ENCODE measurements at places on chromosomes 6 and 20.

GRCh38 chr6:136408204-136408603 lies 118.6 kb upstream of the BCLAF1 start:
- DNase-seq, result no peak

DNA sequence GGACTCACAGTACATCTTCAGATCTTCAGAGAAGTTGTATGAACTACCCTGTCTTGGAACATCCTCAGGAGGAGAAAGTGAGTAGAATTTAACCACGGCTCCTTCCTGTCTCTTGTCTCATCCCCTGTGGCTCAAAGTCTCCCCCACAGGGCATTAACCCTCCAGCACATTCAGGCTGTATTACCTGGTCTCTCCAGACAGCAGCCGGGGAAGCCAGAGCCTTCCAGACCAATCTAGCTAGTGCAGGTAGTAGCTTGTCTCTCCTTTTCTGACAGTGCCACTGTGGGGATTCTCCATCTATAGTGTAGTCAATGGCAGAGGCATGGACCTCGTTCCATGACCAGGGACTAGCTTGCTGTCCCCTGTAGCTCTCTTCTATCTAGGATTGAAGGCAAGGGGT lies 16.9 kb upstream of the ELMO2 start:
- DNase-seq, result no peak

- DNase-seq, result peak; percentile 9
Observed at GRCh38 chr6:129959358-129959930, 58.9 kb upstream of the L3MBTL3 start.

- DNase-seq, result no peak
Observed at GRCh38 chr20:41443691-41444090, 77.1 kb upstream of the EMILIN3 start.

DNA sequence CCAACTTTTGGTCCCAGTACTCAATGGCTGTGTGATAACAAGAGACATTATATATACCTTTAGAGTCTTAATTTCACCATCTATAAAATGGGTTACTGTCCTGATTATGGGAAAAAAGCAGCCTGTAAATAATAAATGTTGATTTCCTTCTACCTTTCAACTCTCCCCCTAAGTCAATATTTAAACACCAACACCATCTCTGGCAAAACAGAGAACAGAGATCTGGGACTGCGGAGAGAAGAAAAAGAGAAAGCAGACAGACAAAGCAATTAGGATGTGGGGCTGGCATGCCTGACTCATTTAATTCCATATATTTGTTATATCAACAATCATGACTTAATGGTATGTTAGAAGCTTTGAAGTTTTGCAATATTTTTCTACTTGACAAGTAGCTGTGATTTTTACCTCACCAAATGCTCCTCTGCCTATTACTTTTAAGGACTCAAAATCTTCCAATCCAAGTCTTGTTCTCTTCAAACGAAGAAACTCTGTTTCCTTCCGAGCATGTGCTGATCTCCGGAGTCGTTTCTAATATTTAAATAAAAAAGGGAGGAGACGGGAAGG lies 23.3 kb downstream of the STK38 start:
- DNase-seq, result no peak

- DNase-seq, result no peak
Observed at GRCh38 chr6:124963416-124963785, 1.2 kb downstream of the RNF217 start.

- DNase-seq, result no peak
Observed at GRCh38 chr6:96704713-96705112, 132.6 kb downstream of the GPR63 start.

DNA sequence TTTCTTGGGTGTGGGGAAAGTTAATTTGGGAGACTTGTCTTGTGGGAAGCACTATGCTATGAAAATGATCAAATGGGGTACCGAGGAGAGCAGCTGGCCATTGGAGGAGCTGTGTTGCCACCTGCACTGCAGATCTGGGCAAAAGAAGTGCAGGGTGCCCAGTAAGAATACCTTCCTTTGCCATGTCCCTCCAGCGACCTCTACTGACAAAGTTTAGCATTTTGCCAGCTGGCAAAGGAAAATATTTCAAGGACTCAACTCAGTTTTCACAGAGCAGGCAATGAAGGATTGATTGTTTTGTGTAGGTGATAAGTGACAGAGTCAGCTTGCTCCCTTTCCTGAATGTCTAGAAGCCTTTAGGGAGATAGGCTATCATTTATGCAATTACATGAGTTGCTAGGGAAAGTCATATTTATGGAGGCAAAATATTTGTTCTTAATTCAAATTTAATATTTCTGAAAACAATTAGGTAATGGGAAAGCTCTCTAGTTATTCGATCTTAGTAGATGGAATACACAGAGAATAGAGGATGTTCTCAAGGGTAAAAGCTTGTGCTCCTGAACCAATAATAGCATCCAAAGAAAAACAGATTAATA lies 118.4 kb downstream of the FARS2 start:
- peak; percentile 67 for DNase-seq

DNA sequence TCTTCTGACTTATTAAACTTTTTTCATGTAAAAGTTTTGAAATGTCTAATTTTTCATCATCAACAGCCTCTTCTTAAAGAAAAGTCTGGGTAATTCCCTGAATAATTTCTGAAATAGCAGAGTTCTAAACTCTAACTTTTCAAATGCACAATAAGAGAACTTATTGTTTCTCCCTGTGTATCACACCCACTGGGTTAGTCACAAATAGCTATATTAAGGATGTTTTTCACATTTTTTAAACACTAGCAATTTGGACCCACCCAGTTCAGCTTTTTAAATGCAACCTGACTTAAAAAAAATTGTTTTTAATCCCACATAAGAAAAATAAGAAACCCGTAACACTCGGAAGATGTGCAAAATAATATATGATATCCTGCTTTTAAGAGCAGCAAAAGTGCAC lies 61.4 kb upstream of the UTRN start:
- DNase-seq, result no peak

- DNase-seq, result no peak
Observed at GRCh38 chr6:44742828-44743372, 355.4 kb downstream of the CDC5L start.

GRCh38 chr6:136337121-136337520 lies 47.5 kb upstream of the BCLAF1 start:
- no peak for DNase-seq

GRCh38 chr20:32271620-32272019 lies 5.8 kb upstream of the KIF3B start:
- no peak for DNase-seq

- no peak for DNase-seq
Observed at GRCh38 chr6:70651326-70651905, 16.3 kb upstream of the SMAP1 start.

GRCh38 chr6:5359417-5359816 lies 98.1 kb downstream of the FARS2 start:
- no peak for DNase-seq

DNA sequence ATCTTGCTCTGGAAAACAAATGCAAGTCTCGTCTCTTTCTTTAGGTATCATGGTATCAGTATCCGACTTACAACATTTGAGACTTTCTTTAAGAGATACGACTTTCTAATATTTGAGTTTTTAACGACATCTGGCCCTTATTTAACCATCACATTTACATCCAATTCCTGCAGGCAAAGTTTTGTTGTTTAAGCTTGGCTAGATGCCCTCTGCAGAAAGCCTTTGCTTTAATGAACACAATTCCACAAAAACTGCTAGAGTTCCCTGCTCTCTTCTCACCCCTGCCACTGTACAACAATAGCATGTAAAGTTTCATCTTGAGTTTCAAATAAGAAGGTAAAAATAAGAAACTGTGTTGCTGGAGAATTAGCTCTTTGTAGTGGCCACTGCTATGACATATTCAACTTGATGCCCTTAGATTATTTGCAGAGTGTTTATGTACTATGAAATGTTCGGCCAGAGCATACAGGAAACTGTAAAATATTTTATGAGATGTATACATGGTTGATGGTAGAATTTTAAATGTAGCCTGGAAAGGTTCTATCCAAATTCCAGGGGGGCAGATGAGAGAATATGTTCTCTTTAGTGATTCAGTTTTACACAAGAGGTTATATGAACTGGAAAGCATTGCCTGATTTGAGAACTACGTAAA lies 438.6 kb downstream of the CDC5L start:
- DNase-seq, result no peak

DNA sequence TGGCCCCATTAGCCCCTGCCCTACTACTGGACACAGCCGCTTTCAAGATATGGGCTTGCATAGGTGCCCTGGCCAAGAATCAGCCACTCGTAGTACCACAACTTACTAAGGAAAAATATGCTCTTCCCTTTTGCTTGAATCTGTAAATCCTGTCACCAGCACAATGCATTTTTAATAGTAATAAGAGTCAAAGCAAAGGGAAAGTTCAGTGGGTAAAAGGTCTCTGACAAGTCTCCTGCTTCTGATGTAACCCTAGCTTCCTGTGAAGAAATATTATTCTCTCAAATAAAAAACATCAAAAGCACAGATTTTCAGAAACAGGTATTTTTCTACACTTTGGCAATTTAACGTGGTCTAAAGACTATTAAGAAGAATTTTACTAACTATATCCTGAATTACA lies 373.8 kb downstream of the GJA1 start:
- DNase-seq, result no peak

DNA sequence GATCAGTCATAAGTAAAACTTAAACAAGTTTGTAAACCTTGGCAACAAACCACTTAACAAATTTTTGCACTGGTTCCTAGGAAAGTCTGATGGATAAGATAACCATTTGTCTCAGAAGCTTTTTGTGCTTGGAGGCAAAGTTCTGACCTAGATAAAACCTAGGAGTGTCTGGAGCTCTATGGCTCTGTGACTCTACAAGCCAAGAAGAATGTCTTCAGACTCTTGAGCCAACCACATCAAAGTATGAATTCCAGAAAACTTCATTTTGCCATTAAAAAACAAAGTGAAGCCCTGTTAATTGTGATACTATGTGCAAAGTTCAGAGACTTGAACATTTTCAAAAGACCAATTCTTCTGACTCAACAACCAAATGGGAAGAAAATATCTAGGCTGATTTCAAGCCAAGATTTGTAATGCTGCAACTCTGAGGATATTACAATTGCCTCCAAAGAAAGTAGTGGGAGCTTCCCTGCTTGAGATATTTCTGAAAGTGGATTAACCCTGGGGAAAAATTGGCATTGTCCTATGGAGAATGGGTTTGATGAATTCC lies 158.1 kb upstream of the FOXQ1 start:
- DNase-seq, result no peak

GRCh38 chr20:62186887-62187866 lies 4.3 kb downstream of the MTG2 start:
- DNase-seq, result no peak

- DNase-seq, result no peak
Observed at GRCh38 chr6:13711324-13711732, 307 bp downstream of the RANBP9 start.

DNA sequence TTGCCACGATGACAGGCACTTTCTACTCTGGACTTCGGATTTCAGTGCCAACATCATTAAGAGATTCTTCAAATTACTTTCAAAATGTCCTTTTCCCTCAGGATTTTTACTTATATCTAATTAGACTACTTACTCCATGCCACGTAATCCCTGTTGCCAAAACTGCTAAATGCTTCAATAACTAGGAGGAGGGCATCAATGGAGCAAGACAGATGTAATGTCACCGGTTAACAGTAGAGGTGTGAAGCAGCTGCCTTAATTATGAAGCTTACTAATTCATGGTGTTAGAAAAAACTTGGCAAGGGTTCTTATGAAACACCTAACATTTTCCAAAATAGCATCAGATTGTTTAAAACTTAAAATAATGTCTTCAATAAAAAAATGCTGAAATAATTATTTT lies 111.2 kb upstream of the SIM1 start:
- DNase-seq, result no peak

GRCh38 chr6:101582792-101583191 lies 189.3 kb downstream of the GRIK2 start:
- DNase-seq, result no peak

- DNase-seq, result no peak
Observed at GRCh38 chr6:42704251-42704936, 18.0 kb downstream of the PRPH2 start.

- no peak for DNase-seq
Observed at GRCh38 chr6:37524025-37524969, 24.6 kb upstream of the CCDC167 start.

DNA sequence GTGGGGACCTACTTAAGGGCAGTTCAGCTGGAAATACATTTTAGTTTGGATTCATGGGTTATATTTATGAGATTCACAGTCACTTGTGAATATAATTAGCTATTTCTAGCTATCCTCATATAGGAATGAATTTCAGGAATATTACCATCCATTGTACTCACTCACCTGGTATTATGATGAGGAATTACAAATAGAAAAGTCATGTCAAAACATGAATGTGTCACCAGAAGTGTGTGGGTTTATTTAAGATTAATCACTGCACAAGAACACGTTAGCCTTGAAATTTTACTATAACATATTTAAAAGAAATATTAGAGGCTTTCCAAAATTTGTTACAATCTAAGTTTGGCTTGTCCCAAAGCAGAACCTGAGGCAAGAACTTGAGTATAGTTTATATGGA lies 510.5 kb downstream of the PHF3 start:
- no peak for DNase-seq

DNA sequence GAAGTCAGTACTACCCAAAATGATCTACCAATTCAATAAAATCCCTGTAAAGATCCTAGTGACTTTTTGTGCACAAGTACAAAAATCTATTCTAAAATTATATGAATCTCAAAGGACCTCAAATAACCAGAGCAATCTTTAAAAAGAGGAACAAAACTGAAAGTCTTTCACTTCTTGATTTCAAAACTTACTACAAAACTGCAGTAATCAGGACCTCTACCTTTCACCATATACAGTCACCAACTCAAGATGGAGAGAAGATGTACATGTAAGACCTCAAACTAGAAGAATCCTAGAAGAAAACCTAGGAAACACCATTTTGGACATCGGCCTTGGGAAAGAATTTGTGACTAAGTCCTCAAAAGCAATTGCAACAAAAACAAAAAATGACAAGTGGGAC lies 109.5 kb upstream of the CD93 start:
- DNase-seq, result no peak

GRCh38 chr6:6560909-6561308 lies 27.6 kb upstream of the LY86 start:
- DNase-seq, result peak; percentile 10

DNA sequence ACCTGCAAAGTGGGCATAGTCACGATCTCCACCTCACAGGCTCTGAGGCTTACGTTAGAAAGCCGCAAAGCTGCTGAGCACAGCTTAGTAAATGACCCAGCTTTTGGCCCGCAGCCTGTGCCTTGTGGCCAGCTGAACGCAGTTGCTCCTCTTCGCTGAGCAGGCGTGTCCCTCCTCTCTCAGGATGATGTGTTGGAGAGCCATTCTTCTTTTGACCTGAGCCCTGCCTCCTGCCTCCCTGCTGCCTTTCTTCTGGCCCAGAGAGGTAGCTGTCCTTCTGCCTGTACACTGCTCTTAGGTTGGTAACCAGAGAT lies 47.6 kb upstream of the MYL9 start:
- no peak for DNase-seq
